ENCODE measurements at places on chromosomes 6 and 20.

DNA sequence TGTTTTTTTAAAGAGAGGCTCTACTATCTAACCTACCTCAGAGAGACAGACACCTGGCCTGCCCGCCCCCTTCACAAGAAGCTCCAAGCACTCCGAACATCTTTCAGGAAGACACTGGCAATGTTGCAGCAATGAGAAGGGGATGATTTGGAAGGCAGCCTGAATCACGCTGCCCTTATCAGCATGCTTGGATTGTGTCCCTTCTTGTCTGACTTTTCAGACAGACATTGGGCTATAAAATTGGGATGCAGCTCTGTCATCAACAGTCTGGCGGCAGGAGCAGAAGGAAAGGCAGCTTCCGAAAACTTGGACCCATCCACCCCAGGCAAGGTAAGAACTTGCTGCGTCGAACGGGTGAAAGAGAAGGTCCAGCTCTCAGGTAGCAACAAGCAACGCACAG, 56.0 kb downstream of the CDK5RAP1 start:
- no peak for DNase-seq

DNA sequence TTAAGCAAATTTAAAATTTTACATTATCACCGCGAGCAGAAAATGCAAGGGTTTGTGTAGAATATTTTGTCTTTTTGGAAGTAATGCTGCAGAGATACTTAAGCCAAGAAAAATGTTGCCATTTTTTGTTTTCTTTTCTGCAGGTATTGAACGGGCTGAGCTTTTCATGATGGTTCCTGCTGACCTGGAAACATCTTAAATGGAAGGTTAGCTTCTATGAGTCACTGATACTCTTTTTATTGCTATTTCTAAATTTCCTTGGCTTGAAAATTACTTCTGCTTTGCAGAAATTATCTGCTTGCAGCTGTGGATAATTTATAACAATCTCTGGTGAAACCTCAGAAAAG, 12.7 kb downstream of the SYTL3 start:
- DNase-seq = no peak

DNA sequence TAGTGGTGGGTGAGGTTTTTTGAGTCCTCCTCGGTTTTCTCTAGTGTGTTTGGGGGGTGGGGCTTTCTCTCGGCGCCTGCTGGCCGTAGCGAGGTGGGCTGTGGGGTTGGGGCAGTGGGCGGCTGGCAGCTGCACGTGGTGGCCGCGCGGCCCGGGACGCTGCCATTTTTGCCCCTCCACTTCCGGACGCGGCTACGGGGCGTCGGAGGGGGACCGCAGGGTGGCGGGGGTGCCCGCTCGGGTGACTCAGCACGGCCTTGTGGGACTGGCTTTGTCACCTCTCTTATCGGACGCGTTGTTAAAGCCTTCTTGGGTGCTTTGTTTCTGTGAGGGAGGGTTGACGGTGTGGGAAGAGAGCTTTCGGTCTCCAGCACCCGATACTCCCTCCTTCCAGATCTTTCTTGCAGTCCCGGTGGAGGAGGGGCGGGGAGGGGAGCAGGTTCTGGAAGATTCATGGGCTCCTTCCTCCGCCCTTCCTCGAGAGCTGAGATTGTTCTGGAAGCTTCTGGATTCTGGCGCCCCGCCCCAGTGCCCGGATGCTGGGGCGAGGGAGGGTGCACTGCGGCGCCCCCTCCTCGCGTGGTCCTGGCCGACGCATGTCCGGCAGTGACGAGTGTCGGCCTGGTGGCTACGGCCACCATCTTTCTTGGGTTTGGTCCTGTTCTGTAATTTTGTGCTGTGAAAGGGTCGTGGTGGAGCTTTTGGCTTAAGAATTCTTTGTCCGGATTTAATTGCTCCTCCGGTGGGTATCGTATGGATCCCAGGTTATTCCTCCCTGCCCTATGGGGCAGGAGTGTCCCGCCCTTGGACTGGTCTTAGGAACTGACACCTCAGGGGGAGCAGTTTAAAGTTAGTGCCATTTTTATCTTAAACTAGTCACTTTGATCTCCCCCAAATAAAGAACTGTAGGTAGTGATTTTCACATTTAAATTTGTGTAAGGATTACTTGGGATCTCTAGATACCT, 719 bp downstream of the HSP90AB1 start:
- peak; percentile 59 for DNase-seq

DNA sequence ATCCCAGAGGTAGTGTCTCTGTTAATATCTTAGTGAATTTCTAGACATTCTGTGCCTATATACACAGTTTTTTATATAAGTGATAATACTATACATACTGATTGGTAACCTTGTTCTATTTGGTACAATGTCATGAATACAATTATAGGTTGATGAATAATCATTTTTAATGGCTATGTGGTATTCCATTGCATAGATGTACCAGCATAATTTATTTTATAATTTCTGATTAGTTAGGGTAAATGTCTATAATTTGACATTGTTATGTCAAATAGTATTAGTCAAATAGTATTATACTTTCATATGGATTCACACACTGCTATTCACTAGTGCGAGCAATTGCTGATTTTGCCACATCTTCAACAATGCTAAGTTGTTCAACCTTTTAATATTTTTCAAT, 110.8 kb upstream of the SCGN start:
- no peak for DNase-seq

DNA sequence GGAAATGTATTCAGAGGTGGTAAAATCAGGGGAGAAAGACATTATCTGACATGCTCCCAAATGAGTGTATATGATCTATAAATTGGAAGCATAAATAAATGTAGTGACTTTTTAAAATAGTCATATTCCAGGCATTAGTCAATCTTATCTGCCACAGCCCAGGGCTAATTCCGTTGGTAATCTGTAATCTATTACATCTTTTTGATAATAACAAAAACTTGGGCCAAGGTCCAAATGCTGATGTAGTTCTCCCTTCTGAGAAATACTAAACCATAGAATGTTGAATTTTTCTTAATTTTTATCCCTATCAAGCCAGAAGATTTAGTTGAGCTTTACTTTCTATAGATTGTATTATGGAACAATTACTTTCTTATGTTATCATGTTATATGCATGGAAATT, 1279.8 kb downstream of the EPHA7 start:
- no peak for DNase-seq

GRCh38 chr20:3092611-3093379, 8.3 kb upstream of the AVP start:
- DNase-seq = no peak

GRCh38 chr20:49377326-49377725, 99.5 kb upstream of the ZNFX1 start:
- DNase-seq = no peak

DNA sequence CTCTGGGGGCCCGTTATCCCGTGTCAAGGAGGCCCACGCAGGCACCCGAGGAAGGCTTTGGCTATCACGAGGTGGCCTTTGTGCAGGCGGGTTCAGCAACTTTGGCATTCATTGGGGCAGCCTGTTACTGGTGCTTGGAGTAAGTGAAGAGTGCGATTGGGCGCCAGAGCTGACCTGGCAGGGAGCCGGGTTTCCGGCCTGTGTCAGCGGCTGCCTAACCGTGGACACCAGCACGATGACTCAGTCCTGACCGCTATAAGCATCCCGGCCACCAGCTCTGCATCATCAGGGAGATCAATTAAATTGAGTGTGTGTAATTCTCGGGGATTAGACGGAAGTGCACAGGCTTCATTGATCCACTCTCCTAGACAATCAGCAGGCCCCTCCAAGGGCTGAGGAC, 45.9 kb downstream of the CDH4 start:
- no peak for DNase-seq

DNA sequence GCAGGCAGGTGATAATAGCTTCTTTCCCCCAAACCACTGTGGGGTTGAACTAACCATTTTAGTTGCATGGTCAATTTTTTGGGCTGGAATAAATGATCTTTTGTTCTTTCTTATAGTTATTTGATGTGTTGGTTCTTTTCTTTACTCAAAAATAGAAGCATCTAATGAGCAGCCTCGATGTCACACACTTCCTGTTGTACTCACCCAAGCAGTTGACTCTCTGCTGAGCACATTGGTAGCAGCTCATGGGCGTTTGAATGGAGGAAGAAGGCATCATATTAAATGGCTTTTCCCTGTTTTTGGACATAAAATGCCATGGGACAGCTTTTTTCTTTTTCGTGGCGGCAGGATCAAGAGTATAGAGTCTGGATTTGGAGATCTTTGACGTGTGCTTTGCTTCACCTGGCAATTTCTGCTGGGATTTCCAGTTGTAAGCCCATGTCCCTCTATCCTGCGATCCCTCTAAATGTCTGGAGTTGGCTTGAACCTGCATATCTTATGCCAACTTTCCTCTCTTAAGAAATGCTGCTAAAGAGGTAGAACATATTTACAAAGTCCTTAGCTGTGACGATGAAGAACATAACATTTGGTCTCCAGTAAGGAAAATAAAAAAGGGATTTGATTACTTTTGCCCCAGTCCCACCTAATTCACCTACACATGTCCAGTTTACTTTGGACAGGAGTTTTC, 268.3 kb downstream of the PRL start:
- DNase-seq = no peak

DNA sequence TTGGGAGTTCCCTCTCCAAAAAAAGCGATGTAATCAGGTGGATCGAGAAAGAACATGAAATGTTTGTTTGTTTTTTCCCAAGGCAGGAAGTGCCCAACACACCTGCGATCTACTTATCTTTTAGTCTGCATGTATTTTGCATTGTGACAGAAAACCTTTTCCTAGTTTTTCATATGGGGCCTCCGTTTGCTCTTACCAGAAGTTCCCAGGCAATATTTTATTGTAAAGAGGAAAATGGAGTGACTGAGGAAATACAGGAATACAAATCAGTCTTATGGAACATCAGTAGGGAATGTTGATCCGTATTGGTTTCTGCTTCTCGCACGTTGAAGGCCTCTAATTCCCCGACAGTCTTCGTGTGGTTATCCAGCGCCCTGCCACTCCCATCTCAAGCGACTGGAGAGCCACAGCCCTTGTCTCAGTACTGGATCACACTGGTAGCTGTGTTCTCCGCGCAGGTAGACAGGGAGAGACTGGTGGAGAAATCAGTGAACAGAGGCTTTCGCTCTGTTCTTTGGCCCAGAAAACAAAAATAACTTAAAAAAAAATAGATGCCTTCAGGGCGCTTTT, 107.4 kb downstream of the TRIM27 start:
- no peak for DNase-seq

- no peak for DNase-seq
These were observed at the start of gene DLGAP4 for GRCh38 chr20:36305602-36306551. Gene DLGAP4, plus strand, starts transcription at chr20:36306339. Its CDS starts 125,379 bp downstream, at chr20:36431718.

DNA sequence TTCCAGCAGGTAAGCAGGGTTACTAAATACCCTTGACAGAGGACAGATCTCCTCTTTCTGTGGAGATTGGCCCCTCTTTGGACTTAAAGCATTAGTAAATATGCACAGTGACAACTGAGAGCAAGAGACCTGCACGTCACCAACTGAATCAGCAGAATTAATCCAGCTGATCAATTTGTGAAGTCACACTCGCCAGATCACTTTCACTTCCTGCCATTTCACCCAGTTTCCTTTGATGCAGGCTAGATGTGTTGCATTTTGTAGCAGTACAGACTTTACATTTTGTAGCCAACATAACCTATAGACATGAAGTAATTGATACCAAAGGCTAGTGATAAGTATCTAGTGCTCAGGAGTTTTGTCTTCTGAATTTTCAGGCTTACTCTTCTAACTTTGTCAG, 11.9 kb downstream of the SYNE1 start:
- no peak for DNase-seq

DNA sequence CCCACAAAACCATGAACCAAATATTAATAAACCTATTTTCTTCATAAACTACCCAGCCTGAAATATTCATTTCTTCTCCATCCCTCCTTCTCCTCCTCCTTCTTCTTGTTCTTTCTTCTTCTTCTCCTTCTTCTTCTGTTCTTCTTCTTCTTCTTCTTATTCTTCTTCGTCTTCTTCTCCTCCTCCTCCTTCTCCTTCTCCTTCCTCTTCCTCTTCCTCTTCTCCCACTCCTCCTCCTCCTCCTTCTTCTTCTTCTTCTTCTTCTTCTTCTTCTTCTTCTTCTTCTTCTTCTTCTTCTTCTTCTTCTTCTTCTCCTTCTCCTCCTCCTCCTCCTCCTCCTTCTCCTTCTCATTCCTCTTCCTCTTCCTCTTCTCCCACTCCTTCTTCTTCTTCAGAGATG, 5.0 kb upstream of the TMEM74B start:
- no peak for DNase-seq

DNA sequence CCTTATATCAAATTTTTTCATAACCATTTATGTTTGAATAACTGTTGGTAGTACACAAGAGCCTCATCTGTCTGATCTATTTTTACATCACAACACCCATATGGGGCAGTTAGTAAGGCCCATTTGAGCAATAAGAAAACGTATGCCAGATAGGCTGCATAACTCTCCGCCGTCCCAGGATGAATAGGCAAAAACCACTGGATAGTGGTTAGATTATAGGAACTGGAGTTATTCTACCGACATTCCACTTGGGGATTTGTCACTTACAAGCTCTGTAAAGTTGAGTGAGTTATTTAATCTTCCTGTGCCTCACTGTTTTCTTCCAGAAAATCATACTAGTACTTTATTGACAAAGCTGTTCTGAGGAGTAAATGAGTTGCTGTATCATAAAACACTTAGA, 881.9 kb downstream of the QKI start:
- DNase-seq = no peak

- no peak for DNase-seq
These were observed 312.2 kb downstream of the ADGRG6 start for GRCh38 chr6:142613981-142614380.

DNA sequence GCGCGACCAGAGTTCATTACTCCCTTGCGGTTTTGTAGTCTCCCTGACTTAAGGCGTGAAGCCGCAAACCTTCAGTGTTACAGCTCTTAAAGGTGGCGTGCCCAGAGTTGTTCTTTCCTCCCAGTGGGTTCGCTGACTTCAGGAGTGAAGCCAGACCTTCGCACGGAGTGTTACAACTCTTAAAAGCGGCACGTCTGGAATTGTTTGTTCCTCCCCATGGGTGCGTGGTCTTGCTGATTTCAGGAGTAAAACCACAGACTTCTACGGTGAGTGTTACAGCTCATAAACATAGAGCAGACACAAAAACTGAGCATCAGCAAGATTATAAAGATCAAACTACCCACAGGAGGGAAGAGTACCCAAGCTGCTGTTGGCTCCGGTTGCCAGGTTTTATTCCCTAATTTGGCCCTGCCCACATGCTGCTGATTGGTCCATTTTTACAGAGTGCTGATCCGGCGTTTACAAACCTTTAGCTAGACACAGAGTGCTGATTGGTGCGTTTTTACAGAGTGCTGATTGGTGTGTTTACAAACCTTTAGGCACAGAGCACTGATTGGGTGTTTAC, 10.4 kb downstream of the TMEM14C start:
- DNase-seq = no peak

- DNase-seq = no peak
These were observed 85.3 kb downstream of the MAP7 start for GRCh38 chr6:136464874-136465273.

Measured in MM.1S (cell line).